NCI-H226 (cell line): ENCODE measurements at places on chromosomes 6 and 20.

DNA sequence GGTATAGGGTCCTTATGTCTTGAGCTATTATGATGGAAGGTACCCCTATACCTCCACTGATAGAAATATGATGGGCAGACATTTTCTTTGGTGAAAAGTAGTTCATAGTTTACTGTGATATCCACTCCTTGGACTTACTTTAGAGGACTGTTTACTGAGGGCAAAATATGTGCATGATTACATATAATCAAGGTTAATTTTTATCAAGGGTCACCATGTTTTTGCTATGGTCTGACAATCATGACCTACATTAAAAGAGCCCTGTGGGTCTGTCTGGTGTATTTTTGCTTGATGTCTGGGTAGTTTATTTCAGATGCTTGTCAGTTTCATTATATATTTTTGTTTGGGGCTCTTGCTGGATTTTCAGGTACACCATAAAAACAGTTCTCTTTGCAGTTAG is 40.1 kb downstream of the CDKAL1 start:
- DNase-seq = no peak

DNA sequence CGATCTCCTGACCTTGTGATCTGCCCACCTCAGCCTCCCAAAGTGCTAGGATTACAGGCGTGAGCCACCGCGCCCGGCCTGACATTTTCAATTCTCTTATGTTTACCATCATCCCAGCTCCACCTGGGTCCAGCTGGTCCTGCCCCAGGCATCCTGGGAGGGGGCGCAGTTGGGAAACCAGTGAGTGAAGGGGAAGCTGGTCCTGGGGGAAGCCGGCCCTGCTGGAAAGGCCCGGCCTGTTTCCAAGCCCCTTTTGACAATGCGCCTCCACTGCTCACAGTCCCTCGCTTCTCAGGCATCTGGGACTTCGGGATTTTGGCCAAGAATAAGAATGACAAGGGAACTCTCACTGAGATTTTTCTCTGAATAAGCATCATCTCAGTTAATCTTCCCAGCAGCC is 14.2 kb downstream of the SLC13A3 start:
- no peak for DNase-seq

DNA sequence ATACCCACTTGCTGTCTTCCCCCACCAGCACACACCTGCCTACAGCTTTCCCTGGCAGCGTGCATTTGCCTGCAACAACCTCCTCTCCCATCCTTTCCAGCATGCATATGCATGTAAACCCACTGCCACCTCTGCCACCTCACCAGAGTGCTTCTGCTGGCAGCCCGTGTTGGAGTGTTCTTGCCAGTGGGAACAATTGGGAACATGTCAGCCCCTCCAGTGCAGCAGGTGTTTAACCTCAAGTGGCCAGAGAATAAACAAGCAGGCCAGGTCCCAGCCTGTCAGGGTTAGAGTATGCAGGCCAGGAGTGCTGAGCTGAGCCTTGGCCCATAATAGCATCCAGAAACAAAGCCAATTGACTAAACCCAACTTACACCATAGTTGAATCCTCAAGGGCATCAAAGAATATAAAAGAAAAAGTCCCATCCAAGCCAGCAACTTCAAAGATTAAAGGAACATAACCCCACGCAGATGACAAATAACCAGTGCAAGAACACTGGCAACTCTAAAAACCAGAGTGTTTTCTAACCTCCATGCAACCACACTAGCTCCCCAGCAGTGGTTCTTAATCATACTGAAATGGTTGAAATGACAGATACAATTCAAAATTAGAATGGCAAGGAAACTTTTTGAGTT is 1212.1 kb upstream of the CITED2 start:
- no peak for DNase-seq

- no peak for DNase-seq
Observed at GRCh38 chr6:5138995-5139827, 54.1 kb downstream of the PPP1R3G start.

GRCh38 chr20:45104786-45105185 is 3.9 kb upstream of the KCNS1 start:
- DNase-seq = peak; percentile 79

- no peak for DNase-seq
Observed at GRCh38 chr6:142716097-142716496, 228.9 kb downstream of the HIVEP2 start.
